CD4-positive, alpha-beta T cell treated with Interleukin-6 for 4 hours (primary cell): ENCODE measurements at places on chromosomes 12 and 14.

DNA sequence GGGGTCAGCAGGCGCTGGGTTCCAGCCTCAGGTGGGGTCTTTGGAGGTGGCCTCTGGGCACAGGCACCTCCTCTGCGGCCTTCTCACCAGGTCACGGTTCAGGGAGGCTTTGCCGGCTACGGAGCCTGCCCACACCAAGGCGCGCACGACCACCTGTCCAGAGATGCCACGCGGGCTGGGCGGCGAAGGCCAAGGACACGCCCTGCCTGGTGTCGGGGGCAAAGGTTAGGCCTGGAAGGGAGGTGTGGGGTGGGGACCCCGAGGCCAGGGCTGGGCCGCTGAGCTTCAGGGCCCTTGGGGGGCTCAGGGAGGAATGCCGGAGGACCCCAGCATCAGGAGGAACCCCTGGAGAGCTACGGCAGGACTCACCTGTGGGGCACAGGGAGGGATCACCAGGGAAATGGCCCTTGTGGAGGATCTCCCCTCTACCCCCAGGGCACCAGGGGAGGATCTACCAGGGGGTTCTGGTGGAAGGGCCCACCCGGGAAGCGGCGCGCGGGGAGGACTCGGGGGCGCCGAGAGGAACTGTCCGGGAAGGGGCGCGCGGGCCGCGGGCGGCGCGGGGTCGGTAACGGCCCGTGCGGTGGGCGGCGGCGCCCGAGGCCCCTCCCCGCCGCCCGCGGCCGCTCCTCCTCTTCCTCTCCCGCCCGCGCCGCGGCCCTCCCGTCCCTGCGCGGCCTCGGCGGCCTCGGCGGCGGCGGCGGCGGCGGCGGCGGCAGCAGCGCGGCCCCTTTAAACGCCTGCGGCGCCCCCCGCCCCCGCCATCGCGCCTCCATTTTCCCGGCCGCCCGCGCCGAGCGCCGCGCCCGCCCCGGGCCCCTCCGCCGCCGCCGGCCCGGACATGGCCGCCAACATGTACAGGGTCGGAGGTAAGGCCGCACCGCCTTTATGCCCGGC, at the start of gene MTA1:
MTA1 (plus strand) TSS at position 633 of the 897 bp plus-strand sequence; CDS start at position 842, 209 bp downstream.
- peak; percentile 67 for DNase-seq

DNA sequence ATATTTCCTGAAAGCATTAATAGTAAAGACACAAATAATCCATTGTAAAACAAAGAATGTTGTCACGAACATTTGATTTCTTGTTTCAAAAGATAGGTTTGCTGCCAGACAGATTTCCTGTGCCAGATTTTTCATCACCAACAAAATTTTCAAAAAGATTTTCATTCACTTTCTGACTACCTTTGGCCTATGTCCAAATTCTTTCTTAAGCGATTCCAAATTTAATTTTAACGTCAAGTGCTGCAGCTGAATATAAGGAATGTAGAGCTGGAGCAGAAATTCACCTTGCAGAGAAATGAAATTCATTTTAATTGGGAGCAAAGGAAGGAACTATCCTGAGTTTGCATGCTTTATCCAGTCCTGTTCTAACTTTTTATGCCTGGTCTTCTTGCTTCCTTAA, 277.4 kb downstream of the CCER1 start:
- DNase-seq: no peak

GRCh38 chr12:82120901-82121300, 237.3 kb downstream of the CCDC59 start:
- DNase-seq: no peak

DNA sequence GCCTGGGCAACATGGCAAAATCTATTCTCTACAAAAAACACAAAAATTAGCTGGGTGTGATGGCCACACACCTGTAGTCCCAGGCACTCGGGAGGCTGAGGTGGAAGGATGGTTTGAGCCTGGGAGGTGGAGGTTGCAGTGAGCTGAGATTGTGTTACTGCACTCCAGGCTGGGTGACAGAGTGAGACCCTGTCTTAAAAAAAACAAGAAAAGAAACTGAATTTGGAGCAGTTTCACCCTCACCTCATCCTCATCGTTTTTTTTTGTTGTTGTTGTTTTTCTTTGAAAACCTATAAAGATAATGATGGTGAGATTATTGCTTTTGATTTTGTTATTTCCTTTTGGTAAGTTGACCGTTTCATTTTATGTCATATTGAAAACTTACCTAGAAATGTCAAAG, 60.7 kb downstream of the SLC38A6 start:
- no peak for DNase-seq

GRCh38 chr14:23537351-23538049, 14.1 kb downstream of the ZFHX2 start:
- no peak for DNase-seq
